ENCODE measurements at places on chromosomes 6 and 20. TPM values are rescaled to one million over a fixed set of nuclear protein-coding genes. Genes with fewer than 3 reads are reported as not detected.

Gene KHDRBS2
- not detected for total RNA-seq

Gene CCN6
- not detected for total RNA-seq

Gene AFG1L
- 3.3 TPM for total RNA-seq

Gene NHSL1
- 6.3 TPM for total RNA-seq

Gene XKR7
- total RNA-seq, result not detected

Gene PDE7B
- total RNA-seq, result 0.53 TPM

Gene CCR6
- not detected for total RNA-seq

DNA sequence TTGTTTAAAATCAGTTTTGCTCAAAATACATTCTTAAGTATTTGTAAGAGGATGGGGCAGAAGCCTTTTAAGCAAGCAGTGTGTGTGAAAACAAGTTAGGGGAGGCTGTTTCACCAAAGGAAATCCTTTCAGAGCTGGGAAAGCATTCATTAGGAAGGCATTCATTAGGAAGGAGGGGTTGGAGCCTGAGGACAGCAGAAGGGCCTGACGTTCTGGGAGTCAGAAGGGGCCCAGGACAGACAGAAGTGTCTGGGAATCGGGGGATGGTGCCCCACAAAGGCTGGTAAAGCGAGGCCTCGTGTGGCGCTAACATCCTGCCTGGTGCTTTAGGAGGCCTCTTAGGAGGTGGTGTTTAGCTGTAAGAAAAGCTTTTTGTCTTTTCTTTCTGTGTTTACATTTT, 80.6 kb upstream of the NXT1 start:
- no peak for DNase-seq

- no peak for DNase-seq
Observed at GRCh38 chr6:52745764-52746201, 17.5 kb downstream of the GSTA2 start.

GRCh38 chr20:6053064-6053775, 640 bp downstream of the LRRN4 start:
- DNase-seq, result no peak

GRCh38 chr6:45667300-45667699, 289.6 kb upstream of the SUPT3H start:
- DNase-seq, result no peak

DNA sequence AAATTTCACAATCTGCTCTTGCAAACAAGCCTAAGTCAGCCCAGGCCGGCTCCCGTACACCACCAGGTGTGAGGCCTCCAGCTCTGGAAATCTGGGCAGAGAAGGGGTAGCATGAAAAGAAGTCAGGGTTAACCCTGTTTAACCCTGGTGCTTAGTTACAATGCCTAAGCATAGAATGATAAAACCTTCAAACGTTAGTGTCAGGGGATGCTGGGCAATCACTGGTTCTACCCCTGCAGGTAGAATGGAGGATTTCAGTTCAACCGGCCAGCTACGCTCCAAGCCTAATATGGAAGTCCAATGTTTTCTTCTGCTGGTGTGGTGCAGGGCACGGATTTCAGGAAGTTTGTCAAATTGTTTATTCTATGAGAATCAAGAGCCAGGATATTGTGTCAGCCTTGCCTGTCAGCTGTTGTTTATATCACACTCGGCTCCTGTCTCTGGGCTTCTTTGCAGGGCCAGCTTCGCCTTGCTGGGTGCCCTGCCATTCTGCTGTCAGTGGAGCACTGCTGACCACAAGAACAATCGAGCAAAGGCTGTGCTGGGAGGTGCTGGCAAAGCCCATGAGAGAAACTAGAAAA, 20.2 kb upstream of the CD93 start:
- DNase-seq, result peak; percentile 49

GRCh38 chr20:409697-410559, 1.8 kb downstream of the RBCK1 start:
- no peak for DNase-seq

DNA sequence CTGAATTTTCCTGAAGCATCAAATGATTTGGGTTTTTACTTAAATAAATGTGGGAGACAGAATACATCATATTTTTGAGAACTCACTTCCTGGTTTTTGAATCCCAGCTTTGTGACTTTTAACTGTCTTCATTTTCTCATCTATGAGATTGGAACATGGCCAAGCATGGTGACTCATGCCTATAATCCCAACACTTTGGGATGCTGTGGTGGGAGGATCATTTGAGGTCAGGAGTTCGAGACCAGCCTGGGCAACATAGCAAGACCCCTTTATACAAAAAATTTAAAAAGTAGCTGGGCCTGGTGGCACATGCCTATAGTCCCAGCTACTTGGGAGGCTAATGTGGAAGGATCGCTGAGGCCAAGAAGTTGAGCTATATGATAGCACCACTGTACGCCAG, 122.3 kb downstream of the QKI start:
- no peak for DNase-seq

DNA sequence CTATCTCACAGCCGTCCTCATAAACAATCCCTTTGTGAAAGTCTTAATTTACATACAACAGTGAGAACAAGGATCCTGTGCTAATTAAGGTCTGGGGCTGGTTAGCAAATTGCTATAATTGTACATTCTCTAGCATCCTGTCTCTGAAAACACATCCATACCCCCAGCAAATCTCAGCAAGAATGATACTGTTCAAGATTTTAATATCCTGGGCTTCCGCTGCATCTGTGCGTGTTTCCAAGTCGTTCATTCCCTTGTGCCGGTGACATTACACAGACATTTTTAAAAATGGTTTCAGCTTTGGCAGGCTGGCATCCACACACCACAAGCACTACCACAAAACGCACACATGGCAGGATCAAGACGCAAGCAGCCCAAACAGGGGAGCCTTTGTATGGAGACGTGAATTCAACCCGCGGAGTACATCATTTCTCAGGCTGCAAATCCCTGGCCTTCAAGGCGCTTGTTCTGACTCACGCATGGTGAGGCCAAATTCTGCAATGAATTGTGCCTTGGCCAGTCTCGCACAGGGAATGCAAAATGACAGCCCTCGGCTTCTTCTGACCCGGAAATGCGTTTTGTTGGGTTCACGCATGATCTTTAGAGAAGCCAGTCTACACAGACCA, 20.3 kb downstream of the ZMYND8 start:
- DNase-seq, result no peak
